ENCODE measurements at places on chromosomes 2 and 18.

DNA sequence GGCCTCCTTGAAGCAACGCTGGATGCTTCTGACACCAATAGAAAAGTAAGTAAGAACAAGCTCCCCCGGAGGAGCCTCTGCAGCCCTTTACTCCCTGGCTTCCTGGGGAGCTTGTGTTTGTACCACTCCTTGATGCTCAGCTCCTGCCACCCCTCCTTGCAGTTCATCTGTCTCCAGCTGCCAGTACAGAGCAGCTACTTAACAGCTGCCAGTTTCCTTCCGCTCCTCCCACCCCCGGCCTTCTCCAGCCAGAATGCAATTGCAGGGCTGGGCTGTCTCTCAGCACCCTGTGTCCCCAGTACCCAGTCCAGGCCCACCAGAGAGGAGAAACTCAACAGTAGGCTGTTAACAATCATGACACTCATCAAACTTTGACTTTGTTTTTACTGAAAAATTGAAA lies 109.4 kb downstream of the AOX1 start:
- no peak for DNase-seq

DNA sequence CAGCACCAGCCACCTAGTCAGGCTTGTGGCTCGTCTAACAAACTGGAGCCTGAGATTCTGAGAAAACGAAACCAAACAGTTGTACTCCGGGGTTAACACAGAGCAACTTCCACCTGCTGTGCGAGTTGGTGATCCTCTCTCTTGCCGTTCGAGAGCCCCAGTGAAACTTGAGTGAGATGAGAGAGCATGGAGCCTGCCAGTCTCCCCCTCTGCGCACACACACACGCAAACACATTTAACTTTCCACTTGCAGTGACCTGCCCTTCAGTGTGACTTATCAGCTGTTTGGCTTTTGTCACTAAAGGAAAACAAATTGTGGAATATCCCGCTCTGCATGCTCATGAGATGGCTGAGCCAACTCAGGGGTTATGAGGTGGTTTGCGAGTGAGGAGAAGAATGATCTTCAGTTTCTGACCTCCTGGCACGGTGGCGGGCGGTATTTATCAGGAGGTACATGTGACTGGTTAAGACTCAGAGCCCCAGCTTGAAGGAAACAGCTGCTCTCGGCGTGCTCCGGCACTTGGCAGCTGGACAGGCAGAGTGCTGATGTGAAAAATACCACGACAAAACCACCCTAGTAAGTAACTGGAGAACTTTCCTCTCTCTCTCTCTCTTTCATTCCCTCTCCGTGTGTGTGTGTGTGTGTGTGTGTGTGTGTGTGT lies at the start of gene RASGRP3:
TSS of gene RASGRP3 (plus strand) at position 519 of the 662 bp plus-strand sequence. CDS start 38,488 bp downstream, outside the sequence.
- DNase-seq = peak; percentile 95

- DNase-seq = no peak
These were observed 49.2 kb downstream of the PIKFYVE start for GRCh38 chr2:208315081-208315788.

DNA sequence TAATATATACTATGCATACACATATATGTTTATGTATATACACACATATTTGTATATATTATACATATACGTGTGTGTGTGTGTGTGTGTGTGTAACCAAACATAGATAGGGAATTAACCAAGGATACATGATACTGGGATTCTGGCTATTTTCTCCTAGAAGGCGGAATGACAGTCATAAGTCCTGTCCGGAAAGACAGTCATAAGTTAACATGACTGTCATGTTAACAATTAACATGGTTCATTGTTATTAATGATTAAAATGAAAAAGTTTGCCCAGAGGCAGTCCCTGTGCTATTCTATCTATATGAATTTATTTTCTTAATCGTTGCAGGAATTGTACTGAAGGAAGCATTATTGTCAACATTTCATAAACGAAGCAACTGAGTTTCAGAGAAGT lies 450.7 kb upstream of the NXPH2 start:
- DNase-seq = no peak

DNA sequence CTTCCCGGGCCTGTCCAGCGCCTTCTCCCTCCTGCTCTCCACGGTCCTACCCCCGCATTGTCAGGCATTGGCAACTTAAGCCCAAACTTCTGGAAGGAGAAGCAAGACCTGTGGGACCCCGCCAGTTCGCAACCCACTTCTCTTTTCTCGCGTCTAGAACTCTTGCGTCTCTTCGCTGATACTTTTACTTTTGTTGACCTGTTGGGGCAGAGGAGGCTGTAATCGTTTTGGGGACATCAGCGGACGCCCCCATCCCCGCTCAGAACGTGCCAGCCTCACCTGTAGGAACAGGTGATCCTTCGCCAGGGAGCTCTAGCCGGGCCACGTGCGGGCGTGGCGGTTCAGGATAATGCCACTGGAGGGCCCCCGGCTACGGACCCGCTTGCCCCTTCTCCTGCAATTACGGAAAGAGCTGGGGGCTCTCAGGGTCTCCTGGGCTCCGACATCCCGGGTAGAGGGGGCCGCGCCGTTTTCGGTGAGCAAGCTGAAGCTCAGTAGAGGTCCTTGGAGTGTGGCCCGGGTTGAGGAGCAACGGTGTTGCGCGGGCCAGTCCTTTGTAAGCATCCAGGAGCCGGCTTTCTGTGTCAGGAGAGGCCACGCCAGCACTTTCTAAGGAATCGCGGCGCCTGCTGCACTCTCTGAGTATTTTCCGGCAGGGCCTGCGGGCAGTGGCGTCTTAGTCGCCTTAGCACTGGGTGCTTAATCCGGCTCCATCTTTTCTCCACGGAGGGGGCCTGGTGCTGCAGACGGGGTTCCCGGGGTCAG lies 1.6 kb downstream of the MTCL1 start:
- DNase-seq = peak; percentile 57

- no peak for DNase-seq
These were observed 60.5 kb downstream of the UGP2 start for GRCh38 chr2:63902149-63902548.

DNA sequence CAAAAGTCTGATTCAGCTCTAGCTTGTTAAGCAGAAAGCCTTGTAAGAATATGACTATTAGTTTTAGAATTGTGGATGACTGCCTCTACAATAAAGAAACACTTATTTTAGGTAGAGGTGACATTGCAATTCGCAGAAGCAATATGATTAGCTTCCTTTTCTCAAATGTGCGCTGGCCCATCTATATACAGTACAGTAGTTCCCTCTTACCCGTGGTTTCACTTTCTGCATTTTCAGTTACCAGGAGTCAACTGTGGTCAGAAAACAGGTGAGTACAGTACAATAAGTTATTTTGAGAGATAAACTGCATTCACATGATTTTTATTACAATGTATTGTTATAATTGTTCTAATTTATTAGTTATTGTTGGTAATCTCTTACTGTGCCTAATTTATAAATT lies 405.1 kb downstream of the GPD2 start:
- DNase-seq = no peak

GRCh38 chr2:64485961-64486360 lies 32.0 kb downstream of the LGALSL start:
- DNase-seq = no peak

- no peak for DNase-seq
These were observed 4.7 kb upstream of the IL37 start for GRCh38 chr2:112906276-112906675.

DNA sequence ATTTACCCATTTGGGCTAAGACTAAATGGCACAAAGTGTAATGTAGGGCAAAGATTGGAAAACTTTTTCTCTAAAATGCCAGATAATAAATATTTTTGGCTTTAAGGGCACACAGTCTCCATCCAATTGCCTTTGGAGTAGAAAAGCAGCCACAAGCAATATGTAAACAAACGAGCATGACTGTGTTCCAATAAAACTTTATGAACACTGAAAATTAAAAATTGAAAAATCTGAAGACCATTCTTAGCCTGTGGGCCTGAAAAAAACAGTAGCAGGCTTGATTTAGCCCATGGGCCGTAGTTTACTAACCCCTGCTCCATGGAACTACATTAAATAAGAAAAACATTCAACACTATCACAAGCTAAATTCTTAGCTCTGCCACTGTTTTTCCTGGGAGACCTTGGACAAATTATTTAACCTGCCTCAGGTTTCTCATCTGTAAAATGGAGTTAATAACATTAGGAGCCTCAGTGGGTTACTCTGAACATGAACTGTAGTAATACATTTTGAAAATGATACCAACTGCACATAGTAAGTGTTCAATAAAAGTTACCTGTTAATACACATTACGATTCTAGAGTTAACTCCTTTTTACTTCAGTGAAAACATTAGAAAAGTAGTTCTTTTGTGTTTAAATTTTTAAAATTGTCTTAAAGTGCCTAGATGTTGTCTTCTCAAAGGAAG lies 1.3 kb downstream of the IFIH1 start:
- no peak for DNase-seq

GRCh38 chr18:39692367-39693015 lies 2126.9 kb upstream of the CELF4 start:
- no peak for DNase-seq

DNA sequence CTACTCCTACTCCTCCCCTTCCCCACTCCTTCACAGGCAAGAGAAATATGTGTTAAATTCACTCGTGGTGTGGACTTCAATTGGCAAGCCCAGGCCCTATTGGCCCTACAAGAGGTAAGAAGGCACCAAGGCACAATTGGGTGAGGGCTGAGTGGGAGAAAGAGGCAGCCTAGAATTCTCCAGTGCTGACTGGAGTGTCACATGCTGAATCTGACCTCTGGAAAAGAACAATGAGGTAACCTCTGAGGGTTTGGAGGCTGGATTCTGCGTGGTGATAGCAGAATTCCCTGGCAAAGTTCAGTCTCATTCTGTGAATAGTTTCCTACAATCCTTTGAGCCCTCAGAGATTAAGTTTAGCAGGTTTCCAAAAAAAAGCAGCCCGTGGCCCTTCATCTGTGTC lies 6.9 kb downstream of the CENPA start:
- no peak for DNase-seq

DNA sequence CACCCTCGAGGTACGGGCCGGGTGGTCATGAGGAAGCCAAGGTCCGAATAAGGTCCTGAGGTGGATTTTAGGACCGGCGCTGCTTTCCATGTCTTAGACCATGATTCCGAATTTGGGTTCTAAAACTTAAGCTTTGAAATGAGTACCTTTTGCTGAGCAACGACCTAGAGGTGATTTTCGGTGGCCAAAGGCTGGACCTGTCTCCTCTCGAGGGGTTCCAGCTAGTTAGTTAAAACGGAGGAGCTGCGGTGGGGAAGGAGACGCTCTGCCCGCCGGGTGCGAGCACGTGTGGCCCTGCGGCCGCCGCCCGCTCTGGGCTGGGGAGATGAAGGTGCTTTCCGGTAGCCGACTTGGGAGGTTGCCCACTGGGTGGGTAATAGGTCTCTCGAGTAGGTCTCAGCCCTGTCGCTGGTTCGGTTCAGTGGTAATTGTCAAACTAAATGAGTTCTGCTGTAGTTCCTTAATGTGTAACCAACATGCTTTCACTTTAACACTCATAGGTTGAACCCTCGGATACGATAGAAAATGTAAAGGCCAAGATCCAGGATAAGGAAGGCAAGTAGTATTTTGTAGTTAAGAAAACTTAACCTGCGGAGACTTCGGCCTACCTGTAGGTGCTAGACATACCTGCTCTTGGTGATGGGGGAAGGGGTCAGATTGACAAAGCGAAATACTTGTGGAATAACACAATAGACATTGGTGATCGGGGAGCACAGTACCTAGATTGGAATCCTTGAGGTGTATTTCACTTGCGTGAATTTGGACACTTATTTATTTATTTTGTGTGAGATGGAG lies 572 bp downstream of the RPS27A start:
- peak; percentile 51 for DNase-seq
